ENCODE measurements at places on chromosomes 1 and 21.

DNA sequence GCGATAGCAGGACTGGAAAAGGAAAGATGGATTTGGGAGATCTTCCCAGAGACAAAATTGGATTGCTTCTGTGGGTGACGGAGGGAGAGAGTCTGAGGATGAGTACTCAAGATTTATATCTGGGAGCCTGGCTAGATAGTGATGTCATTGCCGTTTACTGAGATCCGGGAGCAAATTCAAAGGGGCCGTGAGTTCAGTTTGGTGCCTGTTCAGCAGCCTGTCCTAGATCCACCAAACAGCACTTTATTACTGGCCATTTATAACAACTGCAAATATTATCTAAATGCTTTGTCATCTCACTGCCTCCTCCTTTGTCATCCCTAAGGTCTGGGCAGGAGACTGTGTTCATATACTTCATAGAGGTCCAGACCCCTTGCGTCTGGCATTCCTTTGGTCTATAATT lies 29.2 kb downstream of the MAPKAPK2 start:
- no peak for DNase-seq

GRCh38 chr21:38334866-38335265 lies 78.1 kb downstream of the KCNJ15 start:
- DNase-seq: no peak

DNA sequence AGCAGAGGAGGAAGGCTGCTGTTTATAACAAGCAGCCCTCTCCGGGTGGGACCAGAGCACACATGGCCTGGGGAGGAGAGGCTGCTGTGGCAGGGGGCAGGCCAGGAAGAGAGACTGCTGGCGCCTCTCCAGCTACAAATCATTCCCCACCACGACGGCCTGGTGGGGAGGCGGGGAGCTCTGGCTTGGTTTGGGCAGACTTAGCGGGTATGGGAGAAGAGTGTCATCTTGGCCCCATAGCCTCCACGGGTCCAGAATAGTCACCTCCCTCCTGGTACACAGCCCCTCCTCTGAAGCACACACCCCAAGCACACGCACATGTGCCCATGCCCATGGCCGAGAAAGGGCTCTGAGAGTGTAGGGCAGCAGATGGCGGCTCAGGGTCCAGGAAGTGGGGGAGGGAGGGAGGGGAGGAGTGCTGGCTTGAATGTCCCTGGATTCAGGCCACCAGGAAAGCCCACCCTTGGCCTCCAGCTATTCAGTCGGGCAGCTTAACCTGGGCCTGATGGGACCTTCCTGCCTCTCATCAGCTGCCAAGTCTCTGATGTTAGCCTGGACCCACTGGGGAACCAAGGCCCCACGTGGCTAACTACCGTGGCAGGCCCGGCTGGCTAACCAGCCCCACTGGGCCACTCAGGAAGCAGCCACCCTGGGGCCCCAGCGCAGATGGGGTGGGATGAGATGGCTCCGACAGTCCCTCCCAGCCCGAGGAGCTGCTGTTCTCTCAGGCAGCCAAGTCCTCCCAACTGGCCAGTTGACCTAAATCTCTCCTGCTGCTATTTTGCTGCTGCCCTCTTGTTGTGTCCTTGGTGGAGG lies 10.9 kb downstream of the LRP8 start:
- DNase-seq: no peak

DNA sequence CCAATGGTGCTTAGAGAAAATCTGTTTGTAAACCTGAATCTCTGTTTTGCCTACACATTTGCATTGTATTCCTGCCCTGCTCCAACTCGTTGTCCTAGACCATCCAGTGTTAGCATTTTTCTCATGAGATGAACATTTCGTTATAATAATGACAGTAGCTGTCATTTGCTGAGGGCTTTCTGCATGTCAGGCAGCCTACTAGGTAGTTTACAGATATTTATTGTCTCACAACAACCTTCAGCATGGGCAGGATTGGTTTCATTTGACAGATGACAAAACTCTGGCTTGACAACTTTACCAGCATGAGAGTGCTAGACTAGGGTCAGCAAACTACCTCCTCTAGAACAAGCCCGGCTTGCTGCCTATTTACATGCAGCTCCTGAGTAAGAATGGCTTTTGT lies 10.1 kb downstream of the ST6GALNAC3 start:
- no peak for DNase-seq

- no peak for DNase-seq
These were observed 148.7 kb downstream of the EDEM3 start for GRCh38 chr1:184605941-184606340.

- no peak for DNase-seq
These were observed 162.4 kb downstream of the PLPPR5 start for GRCh38 chr1:98842241-98842640.

GRCh38 chr1:239655023-239655422 lies 268.7 kb downstream of the CHRM3 start:
- DNase-seq: no peak

DNA sequence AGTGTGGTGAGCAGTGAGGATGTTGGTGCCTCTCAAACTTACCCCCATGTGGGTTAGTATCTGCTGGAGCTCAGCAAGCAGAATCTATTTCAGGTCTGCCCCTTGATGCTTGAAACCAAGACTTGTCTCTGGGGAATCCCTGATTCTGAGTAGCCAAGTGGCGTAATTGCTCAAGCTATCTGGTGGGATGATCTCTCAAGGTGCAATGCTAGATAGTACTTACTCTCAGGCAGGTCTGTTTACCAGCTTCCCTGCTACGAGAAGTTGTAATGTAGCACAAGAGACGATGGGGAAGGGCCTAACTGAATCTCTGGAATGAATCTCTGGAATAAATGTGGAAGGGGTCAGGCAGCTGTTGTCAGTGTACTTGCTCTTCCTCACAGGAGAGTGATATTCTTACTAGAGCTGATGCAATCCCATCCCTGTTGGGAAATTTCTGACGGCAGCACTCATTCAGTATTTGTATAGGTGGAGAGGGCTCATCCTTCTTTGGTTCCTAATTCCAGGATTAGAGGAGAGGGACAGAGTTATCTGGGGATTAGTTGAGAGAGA lies 65.4 kb downstream of the MACF1 start:
- no peak for DNase-seq

GRCh38 chr1:11501906-11502485 lies 23.0 kb downstream of the DISP3 start:
- no peak for DNase-seq

GRCh38 chr21:44456214-44456914 lies 1.1 kb downstream of the LRRC3 start:
- no peak for DNase-seq

- DNase-seq: no peak
These were observed 27.9 kb downstream of the RBM11 start for GRCh38 chr21:14243874-14244273.

- no peak for DNase-seq
These were observed 62.9 kb downstream of the SEC16B start for GRCh38 chr1:177907000-177907399.

GRCh38 chr1:33147275-33147996 lies 34.4 kb downstream of the TRIM62 start:
- no peak for DNase-seq

DNA sequence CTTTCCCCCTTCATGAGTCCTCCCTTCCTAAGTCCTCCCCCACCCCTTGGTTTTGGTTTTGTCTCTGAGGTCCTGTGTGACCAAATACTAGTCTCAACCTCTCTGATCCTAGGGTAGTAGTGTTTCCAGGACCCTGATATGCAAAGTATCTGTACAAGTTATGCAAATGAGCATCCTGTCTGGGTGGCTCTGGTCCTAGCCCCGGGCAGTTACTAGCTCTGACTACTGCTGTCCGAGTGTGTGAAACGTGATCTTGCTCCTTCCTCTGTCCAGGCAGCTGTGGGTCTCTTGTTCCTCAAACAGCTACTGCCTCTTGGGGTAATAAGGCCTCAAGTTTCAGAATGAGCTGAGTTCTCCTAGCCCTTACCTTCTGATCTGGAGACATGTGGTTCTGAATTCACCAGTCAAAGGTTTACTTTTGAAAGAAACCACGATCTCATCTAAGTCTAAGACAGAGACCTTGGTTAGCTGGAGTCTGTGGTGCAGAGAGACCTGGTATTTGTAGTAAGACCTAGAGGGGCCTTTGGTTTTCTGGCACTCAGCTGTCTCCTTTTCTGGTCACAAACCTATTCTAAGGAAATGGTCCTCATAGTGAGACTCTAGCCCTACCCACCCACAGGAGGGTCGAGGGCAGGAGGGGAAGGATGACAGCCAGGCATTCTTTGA lies 31.0 kb upstream of the IL19 start:
- DNase-seq: no peak

DNA sequence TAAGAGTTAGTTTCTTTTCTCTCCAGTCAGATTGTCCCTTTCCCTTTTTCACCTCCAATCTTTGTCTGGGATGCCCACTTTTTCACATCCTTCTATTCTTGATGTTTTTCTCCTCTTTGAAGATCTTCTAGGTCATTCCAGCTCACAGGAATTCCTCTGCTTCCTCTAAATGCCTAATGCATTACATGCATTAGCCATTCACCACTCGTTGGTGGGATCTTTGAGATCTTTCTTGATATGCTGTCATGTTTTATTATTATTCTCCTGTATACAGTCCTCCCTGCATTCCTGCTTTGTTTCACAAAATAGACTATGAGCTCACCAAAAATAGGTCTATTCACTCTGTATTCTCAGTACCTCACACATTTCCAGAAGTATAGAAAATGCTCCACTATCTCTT lies 129.0 kb downstream of the LYPLAL1 start:
- DNase-seq: no peak

- no peak for DNase-seq
These were observed 192.9 kb downstream of the DUSP10 start for GRCh38 chr1:221548942-221549341.

DNA sequence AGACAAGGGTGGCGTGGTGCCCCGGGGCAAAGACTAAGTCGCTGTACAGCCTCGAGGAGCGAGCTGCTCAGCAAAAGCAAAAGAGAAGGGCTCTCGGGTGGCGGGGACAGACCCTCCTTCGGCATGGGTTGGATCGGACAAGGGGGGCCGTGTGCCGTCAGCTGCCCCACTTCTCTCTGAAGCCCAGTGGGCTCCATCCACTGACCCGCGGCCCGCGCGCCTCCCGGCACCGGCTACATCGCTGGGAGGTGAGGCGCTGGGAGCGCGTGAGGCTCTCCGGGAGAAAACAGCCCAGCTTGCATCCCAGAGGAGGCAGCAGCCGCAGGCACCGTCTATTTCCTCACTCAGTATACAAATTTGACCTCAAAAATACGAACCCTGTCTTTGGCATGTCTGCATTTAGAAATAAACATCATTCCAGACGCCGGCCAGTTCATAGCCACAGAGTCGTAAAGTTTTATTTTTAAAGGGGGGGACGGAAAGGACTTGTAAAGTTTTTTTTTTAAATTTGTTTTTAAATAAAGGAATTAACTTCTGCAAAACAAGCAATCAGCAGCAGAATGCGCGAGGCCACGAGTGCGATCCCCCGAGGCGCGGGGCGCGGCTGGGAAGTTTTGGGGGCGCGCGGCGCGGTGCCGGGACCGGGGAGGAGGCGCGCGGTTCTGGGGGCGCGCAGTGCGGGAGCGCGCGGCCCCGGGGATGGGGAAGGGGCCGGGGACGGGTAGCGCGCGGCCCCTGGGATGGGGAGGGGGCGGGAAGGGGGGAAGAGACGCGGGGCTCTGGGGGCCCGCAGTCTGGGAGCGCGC lies 689 bp upstream of the GPR137B start:
- no peak for DNase-seq

GRCh38 chr1:243465738-243466137 lies 209.9 kb downstream of the SDCCAG8 start:
- no peak for DNase-seq

GRCh38 chr1:160711602-160712311 lies at the start of gene CD48:
CD48 (minus strand) TSS chr1:160711822; CDS start chr1:160711763, 59 bp downstream.
- no peak for DNase-seq

- no peak for DNase-seq
These were observed 75.3 kb downstream of the HLX start for GRCh38 chr1:220954321-220955075.

DNA sequence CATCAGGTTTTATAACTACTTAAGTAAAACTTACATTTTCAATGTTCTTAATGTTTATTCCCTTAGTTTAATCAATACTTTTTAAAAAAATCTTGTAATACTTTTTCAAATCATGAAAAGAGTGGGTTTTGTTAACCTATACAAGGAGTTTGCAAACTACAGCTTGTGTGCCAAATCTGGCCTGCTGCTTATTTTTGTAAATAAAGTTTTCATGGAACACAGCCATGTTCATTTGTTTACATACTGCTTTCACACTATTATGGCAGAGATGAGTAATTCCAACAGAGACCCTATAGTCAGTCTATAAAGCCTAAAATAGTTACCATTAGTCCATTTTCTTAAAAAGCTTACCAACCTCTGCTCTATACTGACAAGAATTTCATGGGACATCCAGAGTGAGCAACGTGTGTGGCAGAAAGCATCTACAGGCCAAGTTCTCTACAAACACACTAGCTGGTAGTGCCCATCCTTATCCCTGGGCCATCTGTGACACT lies 42.6 kb downstream of the ERO1B start:
- DNase-seq: no peak

DNA sequence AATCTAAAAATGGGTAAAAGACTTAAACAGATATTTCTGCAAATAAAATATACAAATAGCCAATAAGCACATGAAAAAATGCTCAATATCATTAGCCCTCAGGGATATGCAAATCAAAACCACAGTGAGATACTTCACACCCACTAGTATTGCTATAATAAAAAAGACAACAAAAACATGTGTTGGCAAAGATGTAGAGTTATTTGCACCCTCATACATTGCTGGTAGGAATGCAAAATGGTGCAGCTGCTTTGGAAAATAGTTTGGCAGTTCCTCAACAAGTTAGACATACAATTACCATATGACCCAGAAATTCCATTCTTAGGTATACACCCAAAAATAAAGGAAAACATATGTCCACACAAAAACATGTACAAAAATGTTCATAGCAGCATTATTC lies 30.2 kb downstream of the ZZZ3 start:
- DNase-seq: no peak

- DNase-seq: no peak
These were observed 12.6 kb upstream of the TNFRSF14 start for GRCh38 chr1:2543543-2544092.

DNA sequence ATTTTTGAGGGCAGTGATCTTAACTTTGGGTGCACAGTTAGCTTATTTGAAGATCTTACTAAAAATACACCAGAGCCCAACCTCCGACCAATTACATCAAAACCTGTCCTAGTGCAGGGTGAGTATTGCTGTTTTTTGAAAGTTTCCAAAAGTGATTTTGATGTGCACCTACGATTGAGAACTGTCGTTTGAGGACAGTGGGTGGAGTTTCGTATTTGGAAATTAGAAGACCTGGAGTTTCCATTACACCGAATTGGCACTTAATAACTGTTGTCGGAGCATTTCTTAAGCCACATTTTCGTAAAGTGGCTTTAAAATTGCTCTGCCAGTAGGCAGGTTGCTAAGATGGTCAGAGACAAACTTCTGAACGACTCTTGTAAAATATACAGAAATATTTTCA lies 1.1 kb downstream of the SOD1 start:
- DNase-seq: no peak

DNA sequence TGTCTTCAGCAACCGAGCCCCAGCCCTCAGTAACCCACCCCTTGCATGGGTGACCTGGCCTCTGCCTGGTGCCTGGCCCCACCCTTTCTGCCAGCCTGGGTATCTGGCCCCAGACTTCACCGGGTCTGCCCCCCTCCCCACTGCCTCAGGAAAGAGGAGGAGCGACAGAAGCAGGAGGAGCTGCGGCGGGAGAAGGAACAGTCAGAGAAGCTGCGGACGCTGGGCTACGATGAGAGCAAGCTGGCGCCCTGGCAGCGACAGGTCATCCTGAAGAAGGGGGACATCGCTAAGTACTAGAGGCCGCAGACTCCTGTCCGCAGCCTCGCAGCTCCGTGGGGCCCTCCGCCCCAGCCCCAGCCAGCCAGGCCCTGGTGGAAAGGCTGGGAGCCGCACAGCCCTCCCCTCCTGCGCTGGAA lies 6.1 kb downstream of the TNFRSF25 start:
- DNase-seq: no peak

- no peak for DNase-seq
These were observed 8.9 kb downstream of the EPHA10 start for GRCh38 chr1:37755951-37756560.

All from cortex of kidney (tissue), 1 donor.